Body of pancreas (tissue), 4 donors: ENCODE measurements at places on chromosomes 2 and 18. TPM values are rescaled to one million over a fixed set of nuclear protein-coding genes. Genes with fewer than 3 reads are reported as not detected.
A peak's percentile ranks its signal among the peaks of the same experiment; 100 is the strongest.

The ERBB4 gene
- total RNA-seq, result 4.4 TPM

- DNase-seq, result peak; percentile 52
These were observed 79.7 kb upstream of the TAF1B start for GRCh38 chr2:9763356-9764152.

The FRZB gene
- total RNA-seq, result 2.9 TPM

The PDE1A gene
- total RNA-seq, result 4.0 TPM

DNA sequence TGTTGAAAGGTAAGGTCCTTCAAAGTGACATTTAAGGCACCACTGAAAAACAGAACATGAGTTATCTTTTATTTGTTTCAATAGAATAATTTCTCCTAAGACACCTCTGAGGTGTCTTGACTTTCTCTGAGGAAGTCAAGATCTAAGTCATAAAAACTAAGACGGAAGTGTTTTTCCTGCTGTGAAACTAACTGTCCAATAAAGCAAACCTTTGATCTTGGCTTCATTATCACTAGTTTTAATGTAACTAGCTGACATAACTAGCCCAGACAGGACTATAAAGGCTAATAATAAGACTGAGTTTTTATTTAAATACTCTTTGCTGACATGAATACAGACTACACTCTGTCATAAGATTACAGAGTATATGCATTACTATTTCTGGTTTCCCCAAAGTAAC lies 36.6 kb downstream of the INO80D start:
- DNase-seq, result no peak

DNA sequence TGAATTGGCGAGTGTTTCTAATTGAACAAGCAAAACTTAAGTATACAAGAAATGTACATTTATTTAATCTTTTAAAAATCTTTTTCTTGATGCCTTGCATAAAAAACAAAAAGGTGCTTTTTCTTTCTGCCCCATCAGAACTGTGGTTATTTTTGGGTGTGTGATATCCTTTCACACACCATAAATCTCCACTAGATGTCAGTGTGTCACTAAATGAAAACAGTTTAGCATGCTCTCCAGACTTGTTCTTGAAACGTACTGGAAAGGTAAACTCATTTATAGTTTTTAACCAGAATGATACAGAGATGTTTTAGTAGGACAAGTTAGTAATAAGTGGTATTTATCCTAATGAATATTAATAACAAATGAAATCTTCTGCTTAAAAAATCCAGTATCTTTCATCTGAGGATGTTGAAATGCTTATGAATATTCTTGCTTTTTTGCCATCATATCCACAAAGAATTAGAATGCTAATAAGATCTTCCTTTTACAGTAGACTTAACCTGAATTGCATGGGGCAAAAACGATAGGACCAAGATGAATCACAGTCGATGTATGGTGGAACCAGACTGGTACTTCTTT lies 96.8 kb downstream of the UBE2E3 start:
- DNase-seq, result no peak

The MALL gene
- total RNA-seq, result 6.6 TPM

- no peak for DNase-seq
These were observed 28.2 kb downstream of the CDKL4 start for GRCh38 chr2:39215545-39215944.

The FOXI3 gene
- total RNA-seq, result not detected

The GPR39 gene
- total RNA-seq, result 7.3 TPM
